Stimulated activated CD4-positive, alpha-beta T cell treated with anti-CD3 and anti-CD28 coated beads, Interleukin-4, amount 100 ng/mL, for 24 hours (primary cell): ENCODE measurements at places on chromosomes 3 and 15.

- DNase-seq = no peak
Observed at GRCh38 chr3:58536501-58537411, at the start of gene ACOX2. Gene ACOX2 (minus strand): TSS chr3:58537190. CDS start chr3:58535106, 2,084 bp downstream.

DNA sequence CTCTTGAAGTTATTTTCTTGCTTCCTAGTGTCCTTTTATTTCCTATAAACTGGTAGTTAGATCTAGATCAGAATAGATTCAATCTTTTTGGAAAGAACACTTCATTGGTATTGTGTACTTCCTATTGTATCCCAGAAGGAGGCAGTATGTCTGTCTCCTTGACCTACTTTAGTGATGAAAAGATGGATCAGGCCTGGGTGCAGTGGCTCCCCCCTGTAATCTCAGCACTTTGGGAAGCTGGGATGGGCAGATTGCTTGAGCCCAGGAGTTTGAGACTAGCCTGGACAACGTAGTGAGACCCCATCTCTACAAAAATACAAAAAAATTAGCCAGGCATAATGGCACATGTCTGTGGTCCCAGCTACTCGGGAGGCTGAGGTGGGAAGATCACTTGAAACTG, 12.0 kb downstream of the BSN start:
- no peak for DNase-seq

GRCh38 chr3:105499961-105500360, 133.3 kb downstream of the ALCAM start:
- DNase-seq = no peak

DNA sequence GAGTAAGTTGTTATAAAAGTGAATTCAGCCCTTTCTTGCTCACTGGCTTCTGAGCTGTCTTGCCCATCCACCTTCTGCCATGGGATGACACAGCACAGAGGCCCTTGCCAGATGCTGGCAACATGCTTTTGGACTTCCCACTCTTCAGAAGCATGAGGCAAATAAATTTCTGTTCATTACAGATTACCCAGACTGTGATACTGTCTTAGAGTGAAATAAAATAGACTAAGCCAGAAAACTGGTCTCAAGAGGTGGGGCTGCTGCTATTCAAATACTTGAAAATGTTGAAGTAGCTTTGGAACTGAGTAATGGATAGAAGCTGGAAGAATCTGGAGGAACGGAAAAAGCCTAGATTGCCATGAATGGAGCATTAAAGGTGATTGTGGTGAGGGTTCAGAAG, 170.4 kb downstream of the ZMAT3 start:
- no peak for DNase-seq

GRCh38 chr15:28974142-28974541, 88.4 kb downstream of the APBA2 start:
- DNase-seq = no peak

DNA sequence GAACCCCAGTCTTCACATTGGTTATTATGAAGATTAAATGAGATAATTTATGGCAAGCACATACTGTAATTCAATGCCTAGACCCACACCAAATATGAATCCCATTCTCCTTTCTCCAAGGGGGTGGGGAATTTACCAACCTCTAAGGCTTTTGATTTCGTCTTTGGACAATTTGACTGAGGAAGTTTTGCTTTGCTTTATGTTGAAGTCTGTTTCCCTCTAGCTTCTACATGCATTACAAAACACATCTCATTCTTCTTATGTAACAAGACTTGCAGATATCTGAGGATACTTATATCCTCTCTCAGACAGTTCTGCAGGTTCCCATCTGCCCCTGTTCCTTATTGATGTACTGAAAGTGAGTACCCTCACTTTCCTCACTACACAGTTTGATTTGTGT, 12.2 kb downstream of the CD80 start:
- DNase-seq = no peak

- no peak for DNase-seq
Observed at GRCh38 chr15:49815526-49815925, 194.7 kb downstream of the DTWD1 start.

DNA sequence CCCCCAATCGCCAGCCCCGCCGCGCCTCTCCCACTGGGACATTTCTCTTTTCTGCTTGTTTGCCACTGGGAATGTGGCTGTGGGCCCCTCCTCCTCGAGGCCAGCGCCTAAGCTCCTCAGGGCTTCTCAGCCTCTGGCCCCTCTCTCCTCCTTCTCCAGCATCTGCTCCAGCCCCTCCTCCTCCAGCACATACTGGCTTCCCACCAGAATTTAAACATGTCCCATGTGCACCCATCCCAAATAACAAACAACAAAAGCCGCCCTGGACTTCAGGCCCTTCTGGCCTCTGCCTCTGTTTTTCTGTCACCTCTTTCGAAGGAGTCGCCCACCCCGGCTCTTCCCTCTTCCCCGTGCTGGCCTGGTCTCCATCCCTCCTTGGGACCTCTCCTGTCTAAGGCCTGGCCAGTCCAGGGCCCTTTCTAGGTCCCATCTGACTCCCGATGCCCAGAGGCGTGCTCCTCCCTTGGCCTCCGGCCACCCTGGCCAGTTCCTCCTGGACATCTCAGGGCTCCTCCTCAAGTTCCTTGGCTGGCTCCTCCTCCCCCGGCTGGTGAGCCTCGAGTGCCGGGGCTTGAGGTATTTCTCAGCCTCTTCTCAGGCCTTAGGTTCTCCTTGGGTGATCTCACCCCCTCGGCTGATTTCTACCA, 94.6 kb upstream of the SLC6A6 start:
- DNase-seq = no peak

GRCh38 chr3:136620436-136620835, 131.7 kb downstream of the STAG1 start:
- no peak for DNase-seq

- no peak for DNase-seq
Observed at GRCh38 chr3:154327871-154328270, 3.6 kb upstream of the DHX36 start.

- DNase-seq = no peak
Observed at GRCh38 chr3:12318758-12319621, 30.1 kb downstream of the PPARG start.

DNA sequence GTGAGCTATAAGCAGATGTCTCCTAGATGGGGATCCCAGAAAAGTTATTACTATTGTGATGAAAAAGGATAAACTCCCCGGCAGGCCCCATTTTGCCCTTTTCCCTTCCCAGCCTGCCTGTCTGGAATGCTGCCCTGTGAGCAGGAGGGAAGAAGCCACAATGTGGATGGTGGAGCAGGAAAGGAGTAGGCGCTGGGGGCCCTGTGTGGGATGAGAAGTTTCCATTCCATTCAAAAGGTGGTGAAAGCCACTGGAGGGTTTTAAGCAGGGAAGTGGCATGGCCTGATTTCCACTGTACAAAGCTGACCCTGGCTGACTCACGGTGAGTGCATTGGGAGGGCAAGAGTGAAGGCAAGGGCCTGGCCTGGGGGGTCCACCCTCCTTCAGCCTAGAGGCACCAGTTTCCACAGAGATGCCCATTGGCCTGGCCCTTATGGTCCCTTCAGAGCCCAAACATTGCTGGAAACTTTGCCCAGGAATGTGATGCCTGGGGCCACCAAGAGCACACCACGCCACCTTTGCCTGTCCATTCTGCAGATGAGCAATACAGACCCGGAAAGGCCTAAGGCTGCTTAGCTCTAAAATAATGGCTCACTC, 206.9 kb downstream of the RPLP1 start:
- no peak for DNase-seq

GRCh38 chr3:109071350-109072142, 46.4 kb downstream of the MORC1 start:
- no peak for DNase-seq

- no peak for DNase-seq
Observed at GRCh38 chr3:58565621-58566397, 11.4 kb downstream of the FAM107A start.

DNA sequence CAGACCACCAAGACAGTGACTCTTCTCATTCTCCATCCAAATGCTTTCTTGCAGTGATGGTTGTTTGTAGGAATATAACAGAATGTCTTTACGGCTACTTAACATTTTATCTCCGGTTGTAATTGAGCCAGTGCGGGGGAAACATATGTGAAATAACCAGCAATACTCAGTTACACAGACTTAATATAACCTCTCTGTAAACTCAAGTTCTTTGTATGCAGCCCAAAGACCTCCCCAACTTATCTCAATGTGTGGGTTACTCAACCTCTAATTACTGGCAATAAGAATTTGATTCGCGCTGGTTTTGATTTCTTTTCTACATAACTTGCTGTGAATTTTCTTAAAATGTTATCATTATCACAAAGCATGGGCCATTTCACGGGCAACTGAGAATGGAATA, 250.6 kb downstream of the TAFA4 start:
- DNase-seq = no peak

DNA sequence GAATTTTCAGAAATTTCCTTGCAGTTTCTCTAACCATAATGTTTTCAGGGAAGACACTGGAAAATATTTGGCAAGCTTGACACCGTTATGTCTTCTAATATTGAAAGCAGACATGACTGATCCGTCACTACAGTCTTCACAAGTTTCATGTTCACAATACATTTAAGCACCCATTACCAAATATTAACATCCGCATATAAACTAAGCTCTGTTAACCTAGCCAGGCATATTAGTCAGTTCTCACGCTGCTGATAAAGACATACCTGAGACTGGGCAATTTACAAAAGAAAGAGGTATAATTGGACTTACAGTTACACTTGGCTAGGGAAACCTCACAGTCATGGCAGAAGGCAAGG, 162.7 kb upstream of the LYSMD4 start:
- no peak for DNase-seq

DNA sequence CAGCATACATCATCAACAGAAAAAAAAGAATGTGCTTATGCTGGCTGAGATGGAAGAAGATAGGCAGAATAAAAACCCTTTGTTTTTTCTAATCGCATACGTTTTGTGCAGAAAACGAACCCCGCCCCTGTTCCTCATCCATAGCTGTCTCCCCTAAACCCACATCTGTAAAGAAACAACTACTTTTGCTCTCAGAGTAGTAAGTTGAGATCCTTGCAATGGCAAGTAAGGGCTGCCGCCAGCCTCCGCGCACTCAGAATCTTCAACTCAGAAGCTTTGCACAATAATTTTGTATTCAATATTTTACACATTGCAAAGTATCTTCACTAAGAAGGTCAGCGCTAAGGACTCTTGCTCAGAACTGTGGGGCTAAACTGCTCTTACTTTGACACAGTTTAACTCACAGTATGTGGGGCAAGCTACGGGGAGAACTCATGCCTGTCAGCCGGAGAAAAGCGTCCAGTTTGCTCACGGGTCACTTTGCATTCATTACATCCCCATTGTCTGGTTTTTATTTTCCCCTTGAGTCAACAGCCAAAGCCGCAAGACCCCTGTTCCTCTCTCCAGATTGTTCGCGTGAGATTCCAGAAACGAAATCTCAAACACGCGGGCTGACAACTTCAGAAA, 1.0 kb downstream of the LYSMD4 start:
- DNase-seq = no peak

DNA sequence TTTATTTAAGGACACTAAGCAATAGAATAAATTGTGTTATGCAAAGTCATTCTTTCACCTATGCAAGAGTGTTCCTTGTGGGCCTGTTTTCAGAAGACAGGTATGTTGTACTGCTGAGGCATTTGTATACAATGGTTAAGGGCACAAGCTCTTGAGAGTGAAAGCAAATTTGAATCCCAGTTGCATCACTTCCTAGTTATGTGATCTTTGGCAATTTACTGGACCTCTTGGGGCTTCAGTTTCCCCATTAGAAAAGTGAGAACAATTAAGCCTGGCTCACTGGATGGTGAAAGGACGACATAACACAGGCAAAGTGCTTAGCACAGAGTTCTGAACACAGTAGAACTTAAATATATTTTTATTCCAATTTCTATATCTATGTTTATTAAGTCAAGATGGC, 117.4 kb downstream of the EFHB start:
- DNase-seq = no peak
